ENCODE measurements at places on chromosomes 6 and 20.
A peak's percentile ranks its signal among the peaks of the same experiment; 100 is the strongest.

DNA sequence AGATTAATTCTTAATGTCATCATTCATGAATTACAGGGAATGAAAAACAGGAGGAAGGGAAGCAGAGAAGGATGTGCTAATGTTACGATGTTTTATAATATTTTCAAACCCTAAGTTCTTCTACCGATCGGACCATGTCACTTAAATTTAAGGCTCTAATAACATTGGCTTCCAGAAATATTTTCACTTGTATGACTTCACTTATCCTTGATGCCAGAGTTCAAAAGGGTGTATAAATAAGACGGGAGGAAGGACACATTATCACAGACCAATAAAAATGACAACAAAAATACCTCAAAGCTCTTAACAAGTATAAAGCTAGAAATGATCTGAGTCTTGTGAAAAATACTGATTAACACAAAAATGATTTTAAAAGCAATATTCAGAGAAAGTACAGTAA, 370.4 kb upstream of the CITED2 start:
- no peak for DNase-seq

DNA sequence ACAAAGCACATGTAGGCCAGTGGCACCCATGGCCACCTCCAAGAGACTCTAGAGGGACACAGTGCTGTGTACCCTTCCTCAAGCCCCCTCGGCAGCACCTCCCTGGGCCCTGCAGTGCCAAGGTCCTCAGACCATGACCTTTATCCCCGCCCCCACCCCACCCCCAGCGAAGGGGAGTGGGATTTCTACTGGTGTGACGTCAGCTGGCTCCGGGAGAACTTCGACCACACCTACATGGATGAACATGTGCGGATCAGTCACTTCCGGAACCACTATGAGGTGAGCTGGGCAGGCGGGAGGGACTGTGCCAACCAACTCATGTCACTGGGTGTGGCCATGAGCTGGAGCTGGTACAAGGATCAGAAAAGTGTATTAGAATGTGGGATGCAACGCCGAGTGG, 38.0 kb downstream of the TTLL9 start:
- DNase-seq, result no peak

DNA sequence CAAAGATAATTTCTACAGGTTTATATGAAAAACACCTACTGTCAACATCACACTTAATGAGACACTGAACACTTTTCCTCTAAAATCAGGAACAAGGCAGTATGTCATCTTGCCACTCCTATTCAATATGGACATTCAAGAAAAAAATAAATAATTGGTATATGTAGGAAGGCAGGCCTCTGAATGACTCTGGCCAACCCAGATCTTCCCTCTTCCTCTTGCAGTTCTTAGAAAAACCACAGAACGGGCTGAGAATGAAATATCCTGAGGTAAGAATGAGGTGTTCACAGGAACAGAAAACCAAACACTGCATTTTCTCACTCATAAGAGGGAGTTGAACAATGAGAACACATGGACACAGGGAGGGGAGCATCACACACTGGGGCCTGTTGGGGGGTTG, 1207.2 kb upstream of the CITED2 start:
- DNase-seq, result peak; percentile 78

DNA sequence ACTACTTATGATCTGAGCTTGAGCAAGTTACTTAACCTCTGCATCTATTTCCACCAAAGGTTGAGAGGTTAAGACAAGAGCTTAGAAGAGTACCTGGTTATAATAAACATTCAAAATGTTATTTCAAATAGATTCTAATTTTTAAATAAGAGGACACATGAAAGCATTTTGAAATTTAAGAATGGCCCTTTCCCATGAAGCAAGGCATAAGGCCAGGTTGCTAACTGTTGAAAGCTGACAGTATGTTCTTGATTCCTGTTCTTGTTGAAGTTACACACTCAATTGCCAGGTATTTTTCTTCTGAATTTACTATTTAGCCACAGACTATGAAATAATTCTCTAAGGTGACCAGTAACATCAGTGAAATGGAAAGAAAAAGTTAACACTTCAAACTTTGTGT, 14.5 kb downstream of the C6orf62 start:
- DNase-seq, result no peak

GRCh38 chr6:128655978-128656498, 135.6 kb upstream of the PTPRK start:
- peak; percentile 87 for DNase-seq

- no peak for DNase-seq
Observed at GRCh38 chr20:46204594-46205186, 86.6 kb downstream of the CD40 start.

DNA sequence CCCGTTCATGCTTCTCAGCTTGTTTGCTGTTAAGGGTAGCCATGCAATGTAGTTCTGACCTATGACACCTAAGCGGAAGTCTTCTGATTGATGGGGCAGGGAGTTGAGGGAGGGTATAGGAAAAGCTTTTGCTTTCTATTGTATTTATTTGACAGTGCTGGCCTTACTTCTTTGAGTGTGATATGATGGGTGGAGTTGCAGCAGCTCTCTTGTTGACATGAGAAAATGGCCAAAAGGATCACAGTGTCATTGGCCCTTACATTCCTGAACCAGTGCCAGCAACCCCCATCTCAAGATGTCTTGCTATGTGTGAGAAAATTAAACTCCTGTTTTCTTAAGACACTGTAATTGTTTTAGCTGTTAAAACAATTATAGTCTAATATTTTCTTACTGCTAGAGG, 117.5 kb downstream of the SAMD5 start:
- DNase-seq, result no peak

- DNase-seq, result no peak
Observed at GRCh38 chr6:81556551-81556950, 195.9 kb downstream of the TENT5A start.

Data from activated CD4-positive, alpha-beta T cell treated with anti-CD3 and anti-CD28 coated beads, Interleukin-2, amount 50 U/mL, for 16 hours (primary cell).